ENCODE measurements at places on chromosomes 5 and 9.
A peak's percentile ranks its signal among the peaks of the same experiment; 100 is the strongest.

GRCh38 chr5:61084658-61085057, 77.6 kb downstream of the SMIM15 start:
- no peak for DNase-seq

DNA sequence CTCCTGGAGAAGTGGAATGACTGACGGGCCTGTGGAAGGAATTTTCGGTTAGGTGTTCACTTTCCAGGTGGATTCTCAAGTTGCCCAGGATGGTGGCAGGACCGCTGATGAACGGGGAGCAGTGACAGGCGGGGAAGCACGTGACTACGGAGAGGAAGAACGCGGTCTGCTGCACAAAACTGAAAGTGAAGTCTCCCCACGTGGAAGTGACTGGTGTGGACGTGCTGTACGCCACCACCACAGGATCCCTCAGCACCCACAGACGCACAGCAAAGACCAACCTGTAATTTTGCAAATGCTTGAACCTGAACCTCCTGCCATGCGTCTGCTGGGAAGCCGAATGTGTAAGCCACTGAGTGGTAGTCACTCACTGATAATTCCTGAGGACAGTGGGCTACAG, 51.4 kb downstream of the RNF130 start:
- DNase-seq, result no peak

DNA sequence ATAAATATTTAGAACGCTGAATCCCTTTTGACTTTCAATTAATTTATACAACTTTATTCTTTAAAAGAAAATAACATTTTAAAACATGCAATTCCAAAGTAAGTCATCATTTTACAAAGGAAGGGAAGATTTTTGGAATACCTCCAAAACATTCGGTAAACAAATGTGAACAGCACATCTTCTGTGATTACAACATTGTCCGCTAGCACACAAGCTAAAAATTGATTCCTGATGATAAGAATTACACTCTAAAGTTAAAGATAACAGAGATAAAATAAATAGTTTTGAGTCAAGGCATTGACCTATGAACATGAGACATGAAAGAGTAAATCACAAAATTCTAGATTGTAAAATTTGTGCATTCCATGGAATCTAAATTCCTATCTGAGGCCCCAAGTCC, 56.2 kb upstream of the TRAF1 start:
- DNase-seq, result peak; percentile 37

- peak; percentile 81 for DNase-seq
These were observed 232.3 kb upstream of the TRPM3 start for GRCh38 chr9:71353720-71354119.

GRCh38 chr5:78758169-78758839, 109.7 kb upstream of the LHFPL2 start:
- DNase-seq, result no peak

GRCh38 chr5:9818340-9818845, 188.2 kb upstream of the TAS2R1 start:
- DNase-seq, result no peak

GRCh38 chr5:142617416-142618129, 68.3 kb downstream of the FGF1 start:
- DNase-seq, result no peak

DNA sequence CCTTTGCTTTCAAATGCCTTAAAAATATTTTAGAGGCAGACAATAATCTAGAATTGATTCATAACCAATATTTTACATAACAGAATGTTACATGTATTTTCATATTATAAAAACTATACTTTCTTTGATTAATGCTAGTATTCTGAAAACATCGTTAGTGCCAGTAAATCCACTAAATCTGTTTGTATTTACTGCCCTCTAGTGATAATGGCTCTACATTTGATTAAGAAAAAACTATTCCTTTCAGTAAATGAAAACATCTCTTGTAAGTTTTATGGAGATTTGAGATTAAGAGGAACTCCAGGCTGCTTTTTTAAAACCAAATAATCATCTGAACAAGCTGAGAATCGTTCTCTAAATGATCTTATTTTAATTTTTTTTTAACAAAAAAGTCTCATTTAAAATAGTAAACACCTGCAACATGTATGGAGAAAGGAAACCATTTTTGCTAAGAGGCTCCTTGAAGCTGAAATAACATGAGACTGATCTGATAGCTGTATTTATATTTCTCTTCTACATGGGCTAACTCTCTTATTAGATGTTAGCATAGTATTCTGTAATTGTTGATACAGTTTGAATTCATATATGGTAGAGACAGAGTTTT, 424.7 kb downstream of the RAB3C start:
- peak; percentile 32 for DNase-seq

GRCh38 chr5:98961665-98962344, 33.0 kb upstream of the CHD1 start:
- DNase-seq, result no peak

DNA sequence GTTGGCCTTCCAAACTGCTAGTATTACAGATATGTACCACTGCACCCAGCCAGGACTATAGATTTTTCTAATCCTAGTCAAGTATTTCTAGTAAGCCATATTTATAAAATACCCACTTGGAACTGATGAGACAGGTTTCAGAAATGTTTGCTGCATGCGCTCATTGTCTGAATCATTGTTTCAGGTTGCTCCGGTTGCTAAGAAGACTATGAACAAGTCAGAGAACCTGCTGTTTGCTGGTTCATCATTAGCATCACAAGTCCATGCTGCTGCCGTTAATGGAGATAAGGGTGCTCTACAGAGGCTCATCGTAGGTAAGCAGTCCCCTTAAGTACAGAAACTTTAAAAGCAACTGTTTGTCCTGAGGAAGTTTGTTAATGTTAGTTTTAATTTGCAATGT, 5.3 kb downstream of the INVS start:
- DNase-seq, result peak; percentile 68

GRCh38 chr5:89302102-89302891, 419.3 kb upstream of the MEF2C start:
- no peak for DNase-seq

GRCh38 chr9:73050887-73051550, 98.2 kb upstream of the ALDH1A1 start:
- no peak for DNase-seq

DNA sequence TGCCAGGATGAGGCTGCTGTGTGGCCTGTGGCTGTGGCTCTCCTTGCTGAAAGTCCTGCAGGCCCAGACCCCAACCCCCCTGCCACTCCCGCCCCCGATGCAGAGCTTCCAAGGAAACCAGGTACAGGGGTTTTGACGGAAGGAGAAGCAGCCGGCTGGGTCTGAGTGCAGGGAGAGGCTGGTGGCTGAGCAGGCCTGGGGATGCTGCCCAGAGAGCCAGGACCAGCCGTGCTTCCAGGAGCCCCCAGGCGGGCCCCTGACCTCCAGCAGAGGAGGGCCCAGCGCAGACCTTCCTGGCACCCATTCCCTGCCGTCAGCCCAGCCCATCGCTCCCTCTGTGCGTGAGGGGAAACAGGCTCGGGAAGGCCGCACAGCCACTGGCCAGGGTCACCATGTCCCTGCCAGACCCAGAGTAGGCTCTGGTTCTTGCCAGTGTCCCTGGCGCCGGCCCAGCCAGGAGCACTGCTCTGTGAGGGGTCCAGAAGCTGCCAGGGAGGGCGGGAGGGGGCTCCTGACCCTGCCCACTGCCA, 313 bp downstream of the LCN12 start:
- DNase-seq, result no peak

DNA sequence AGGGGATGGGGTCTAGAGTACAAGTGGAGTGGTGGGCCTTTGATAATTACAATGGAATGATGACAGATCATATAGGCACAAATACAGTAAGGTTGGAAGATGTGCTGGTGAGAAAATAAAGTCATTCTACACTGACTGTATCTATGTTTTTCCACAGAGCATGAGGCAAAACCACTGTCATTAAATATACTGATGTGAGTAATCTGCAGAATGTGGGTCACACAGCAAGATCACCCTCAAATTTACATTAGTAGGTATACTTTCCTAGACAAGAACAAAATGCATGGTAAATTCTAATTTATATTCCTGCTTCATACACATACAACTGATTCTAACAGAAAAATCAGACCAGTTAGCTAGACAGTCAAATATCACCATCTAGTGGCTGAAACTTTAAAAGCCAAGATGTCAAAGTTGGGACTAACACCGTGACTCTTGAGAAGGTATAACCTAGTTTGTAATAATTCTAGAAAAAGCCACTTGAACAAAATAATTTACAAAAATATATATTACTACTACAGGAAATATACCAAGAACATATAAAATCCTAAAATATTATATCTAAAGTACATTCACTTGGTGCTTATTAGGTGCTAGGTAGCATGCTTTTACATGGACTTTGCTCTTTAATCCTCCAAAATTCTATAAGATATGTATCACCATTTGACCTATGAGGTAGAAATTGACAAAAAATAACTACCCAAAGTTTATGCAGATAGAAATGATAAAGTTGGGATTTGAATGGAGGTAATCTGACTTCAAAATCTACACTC, 19.5 kb downstream of the TTC33 start:
- peak; percentile 72 for DNase-seq

DNA sequence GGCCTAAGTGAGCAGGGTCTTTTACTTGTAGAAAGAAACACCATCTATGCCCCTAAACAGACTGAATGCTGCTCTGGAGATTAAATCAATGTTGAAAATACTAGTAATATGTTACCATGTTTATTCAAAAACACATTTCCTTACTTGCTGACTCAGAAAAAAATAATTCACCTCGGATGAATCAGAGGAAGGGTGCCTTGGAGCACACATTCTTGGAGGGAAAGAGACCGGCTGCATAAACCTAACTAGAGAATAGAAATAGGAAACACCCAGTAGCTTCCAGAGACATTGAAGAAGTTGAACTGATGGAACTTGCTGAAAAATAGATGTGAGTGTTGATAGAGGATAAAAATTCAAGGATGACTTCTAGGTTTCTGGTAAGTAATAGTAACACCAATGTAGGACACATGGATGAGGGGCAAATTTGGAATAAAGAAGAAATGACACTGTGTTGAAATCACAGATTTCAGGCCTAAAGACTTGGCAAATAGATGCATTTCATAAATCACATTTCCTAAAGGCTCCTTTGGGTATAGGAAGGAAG, 76.9 kb upstream of the MINAR2 start:
- peak; percentile 54 for DNase-seq
